Karpas-422 (cell line): ENCODE measurements at places on chromosomes 1 and 21. TPM values are rescaled to one million over a fixed set of nuclear protein-coding genes. Genes with fewer than 3 reads are reported as not detected.
A peak's percentile ranks its signal among the peaks of the same experiment; 100 is the strongest.

GRCh38 chr1:247407180-247407616, 8.8 kb upstream of the NLRP3 start:
- no peak for DNase-seq

DNA sequence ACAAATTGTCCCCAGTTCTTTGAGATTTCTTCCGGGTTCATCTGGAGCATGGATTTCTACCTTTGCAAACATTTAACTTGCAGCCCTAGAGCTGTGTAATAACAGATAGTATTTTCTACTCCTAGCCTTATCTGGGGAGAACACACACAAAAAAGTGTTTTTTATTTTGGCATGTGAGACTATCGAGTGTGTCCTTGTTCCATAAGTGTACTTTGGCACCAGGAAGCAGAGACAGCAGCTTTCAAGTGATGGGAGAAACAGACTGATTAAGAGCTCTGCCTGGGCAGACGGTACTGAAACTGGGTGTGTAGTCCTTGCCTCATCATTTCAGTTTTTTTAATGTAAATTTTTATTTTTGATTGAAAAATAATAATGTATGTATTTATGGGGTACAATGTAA, 297.4 kb downstream of the ST6GALNAC3 start:
- DNase-seq, result no peak

GRCh38 chr1:33339413-33339812, 18.5 kb upstream of the A3GALT2 start:
- DNase-seq, result no peak

DNA sequence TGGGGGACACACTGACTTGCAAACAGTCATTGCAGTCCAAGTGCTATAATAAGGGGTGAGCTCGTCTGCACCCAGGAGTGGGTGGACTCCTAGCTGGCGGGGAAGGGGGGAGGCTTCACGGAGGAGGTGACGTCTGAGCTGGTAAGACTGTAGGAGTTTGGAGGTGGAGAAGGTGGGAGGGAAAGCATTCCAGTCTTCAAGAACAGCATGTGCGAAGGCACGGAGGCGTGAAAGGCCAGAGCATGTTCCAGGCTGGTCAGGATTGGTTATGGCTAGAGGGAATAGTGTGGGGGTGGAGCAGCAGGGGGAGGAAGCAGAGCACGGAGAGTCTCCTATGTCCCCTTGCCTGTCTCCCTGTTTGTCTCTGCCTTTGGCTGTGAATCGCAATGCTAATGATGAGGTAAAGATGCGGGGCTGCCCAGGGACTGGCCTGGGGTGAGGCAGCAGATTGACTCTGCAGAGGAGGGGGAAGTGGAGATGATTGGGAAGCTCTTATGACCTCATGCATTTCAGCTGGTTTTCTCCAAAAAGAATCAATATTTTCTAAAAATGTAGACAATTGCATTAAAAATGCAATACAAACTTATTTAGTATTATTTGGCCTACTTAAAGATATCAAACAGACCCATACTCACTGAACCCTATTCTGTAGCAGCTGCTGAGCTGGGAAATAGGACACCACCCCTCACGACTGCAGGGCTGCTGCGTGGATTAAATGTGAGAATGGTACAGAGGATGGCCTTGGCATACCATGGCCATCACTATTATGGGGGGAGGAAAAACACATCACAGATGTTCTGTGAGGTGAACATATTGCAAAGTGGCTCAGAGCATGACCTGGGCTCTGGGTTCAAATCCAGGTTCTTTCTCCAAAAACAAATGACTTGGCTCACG, 2.6 kb upstream of the ZNF436 start:
- DNase-seq, result peak; percentile 31

- DNase-seq, result no peak
These were observed 7.3 kb downstream of the POU2F1 start for GRCh38 chr1:167227934-167228378.

Gene DCDC2B
- total RNA-seq, result not detected in 2 replicates

Gene GSTM5
- total RNA-seq, result not detected in 2 replicates

DNA sequence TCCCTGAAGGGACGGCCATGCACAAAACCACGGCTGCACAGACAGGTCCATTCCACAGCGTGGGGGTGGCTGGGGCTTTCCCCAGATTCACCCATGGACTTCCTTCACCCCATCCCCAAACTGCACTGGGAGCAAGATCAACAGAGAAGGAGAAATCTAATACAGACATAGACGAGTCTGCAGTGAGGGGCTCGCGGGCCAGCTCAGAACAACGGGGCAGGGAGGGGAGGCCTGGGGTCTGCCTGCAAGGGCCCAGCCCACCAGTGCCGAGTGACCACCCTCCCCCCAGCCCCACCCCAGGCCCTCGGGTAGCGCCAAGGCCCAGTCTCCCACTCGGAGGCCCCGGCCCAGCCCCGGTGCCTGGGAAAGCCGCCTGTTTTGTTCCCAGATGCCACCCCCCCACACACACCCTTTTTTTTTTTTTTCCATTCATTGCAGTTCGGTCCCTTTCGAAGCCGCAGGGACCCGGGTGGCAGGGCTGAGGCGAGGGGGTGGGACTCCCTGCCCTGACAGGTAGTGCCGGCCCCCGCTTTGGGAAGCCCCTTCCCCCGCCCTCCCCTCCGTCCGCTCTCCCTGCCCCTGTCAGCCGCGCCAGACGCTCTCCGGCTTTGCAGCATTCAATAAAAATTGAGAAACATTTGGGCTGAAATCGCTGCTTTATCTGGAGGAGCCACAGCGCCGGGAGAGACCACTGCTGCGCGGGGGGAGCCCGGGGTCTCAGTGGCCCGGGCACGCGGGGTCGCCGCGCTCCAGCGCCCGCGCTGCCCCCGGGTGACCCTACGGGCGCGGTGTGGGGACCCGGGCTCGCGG, 543 bp upstream of the EPHB2 start:
- peak; percentile 82 for DNase-seq

DNA sequence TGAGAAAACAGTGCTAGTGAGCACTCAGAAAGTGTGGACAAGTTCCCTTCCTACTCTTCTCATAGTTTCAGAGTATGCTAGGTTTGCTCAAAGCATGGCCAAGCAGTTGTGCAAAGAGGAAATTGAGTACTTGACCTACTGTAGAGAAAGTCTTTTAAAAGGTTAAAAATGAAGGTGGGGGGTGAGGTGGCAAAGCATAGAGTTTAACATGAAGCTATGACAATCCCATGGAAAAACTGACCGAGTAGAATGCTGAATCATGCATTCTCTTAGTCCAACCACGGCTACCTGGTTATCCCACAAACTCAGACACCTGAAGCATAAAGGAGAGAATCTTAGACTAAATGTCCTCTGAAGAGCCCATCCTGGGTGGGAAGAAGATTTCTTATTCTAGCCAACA, 79.9 kb downstream of the PTPN14 start:
- no peak for DNase-seq

Gene BATF3
- 4.4 and 7.7 TPM in 2 replicates for total RNA-seq

Gene GPR161
- 1.2 and 1.6 TPM in 2 replicates for total RNA-seq

- peak; percentile 56 for DNase-seq
These were observed 11.5 kb upstream of the ZNF362 start for GRCh38 chr1:33244809-33245186.
